ENCODE measurements at places on chromosomes 4 and X.

- DNase-seq = no peak
Observed at GRCh38 chrX:75957107-75957610, 172.1 kb upstream of the MAGEE2 start.

DNA sequence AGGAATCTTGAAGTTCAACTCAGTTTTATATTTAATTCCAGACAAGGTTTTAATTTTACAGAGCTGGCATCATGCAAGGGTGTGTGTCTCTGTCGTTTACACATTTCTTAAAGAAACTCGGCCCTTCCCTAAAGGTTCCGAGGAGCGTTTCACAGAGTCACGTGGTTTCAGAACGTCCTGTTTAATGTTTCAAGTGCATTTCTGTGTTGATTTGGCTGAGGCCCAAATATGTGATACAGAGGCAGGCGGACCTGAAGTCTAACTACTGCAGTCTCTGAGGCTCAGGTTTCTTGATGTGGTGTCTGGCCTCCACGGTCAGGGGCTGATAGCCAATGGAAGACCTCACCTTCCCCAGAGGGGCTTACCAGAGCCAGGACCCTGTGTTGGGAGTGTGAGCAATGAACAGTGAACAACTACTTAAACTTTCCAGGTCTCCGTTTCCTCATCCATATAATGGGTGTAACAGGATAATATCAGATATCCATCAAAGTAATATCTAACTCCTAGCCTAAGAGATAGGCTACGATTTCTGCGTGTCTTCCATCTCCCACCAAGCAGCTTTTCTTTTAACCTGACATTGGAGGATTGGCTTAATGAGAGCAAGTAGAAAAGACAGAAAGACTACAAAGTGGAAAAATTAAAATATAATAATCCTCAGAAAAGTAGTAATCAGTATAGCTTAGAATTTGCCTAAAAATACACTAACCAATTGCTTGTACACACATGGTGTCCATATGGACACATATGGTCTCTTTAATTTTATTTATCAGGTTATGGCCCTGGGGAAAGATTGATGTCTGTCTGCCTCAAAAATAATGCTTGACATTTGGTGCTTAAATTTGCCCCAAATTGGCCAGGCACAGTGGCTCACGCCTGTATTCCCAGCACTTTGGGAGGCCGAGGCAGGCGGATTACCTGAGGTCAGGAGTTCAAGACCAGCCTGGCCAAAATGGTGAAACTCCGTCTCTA lies 50.0 kb upstream of the TRIM2 start:
- no peak for DNase-seq

- no peak for DNase-seq
Observed at GRCh38 chr4:53559021-53559620, 32.2 kb downstream of the LNX1 start.

DNA sequence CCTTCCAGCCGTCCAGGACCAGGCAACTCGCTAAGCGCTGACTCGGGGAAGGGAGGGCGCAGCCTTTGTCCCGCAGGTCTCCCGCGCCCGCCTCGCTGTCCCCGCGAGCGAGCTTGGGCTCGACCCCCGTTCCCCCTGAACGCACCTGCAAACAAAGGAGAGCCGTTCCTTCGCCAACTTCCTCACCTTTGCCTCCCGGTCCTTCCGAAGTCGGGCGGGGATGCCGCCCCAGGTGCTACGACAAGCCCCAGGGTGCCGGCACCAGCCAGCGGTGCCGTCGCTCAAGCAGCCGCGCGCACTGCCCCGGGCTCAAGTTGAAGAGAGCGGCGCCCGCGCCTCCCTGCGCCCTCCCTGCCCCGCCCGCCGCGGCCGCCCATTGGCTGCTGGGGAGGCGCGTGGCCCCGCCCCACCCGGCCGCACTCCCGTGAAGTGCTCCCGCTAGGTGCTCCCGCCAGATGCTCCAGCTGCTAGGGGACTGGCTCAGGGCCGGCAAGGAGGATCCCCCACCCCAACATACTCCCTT lies 107.1 kb downstream of the NSUN7 start:
- DNase-seq = peak; percentile 51

DNA sequence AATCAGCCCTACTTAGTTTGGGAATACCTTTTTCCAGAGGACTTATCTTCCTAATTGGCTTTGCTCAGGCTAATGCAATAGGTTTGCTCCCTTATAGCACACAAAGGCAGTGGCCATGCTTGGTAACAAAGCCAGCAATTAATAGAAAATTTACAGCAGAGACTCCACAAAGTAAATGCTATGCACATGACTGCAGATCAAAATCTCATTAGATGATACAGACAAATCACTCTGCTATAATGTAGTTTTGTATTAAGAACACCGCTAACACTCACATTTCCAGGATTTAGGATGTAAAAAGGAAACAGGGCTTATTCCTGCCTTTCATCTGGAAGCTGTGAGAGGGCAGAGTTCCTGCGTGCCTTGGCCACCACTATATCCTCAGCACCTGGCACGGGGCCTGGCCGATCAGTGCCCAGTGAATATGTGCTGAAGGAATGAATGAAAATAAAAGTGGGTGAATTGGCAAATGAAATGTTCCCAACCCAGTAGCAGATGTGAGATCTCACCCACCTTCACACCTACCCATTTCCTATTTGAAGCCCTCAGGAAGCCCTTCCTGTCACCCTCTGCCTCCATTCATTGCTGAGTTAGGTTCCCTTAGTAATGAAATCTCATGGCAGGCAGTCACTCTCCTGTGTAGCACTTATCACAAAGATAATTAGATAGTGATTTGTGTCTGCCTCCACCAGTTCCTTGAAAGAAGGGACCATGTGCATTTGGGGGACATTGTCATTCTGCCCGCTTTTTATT lies 5.1 kb downstream of the SEPTIN6 start:
- DNase-seq = no peak

- DNase-seq = peak; percentile 36
Observed at GRCh38 chr4:148444296-148445070, 2.3 kb upstream of the NR3C2 start.

GRCh38 chrX:24248042-24248441 lies 65.8 kb downstream of the SUPT20HL2 start:
- DNase-seq = no peak

- DNase-seq = no peak
Observed at GRCh38 chr4:38499101-38499500, 164.9 kb upstream of the KLF3 start.

DNA sequence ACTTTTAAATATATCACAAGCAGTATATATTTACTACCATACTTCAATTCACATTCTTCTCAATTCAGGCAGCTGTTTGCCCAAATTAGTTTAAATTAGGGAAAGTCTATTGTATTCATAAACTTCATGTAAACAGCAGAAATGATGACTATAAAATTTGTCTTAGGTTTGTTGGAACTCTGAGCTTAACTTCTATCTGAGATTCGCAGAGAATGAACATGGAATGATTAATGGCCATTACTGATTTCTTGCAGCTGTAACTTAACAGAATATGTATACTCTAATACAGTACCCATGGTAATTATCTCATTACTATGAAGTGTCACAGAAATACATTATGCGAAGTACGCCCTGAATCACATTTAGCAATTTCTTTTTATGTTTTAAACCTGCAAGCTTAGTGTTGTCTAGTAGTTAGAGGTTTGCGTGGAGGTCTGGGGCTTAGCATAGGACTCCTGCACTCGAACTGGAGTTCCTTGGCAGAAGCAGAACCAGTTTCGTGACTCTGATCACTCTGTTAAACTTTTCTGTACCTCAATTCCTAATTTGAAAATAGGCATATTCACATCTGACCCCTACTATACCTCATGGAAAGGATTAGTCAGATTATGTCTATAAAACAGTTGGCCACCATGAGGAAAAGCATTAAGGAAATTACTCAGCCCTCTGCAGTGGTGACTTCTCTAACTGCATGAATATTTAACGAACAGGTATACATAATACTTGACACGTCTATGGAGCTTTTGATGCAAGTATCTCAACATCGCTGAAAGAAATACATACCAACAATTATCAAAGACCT lies 243.2 kb downstream of the MGST2 start:
- DNase-seq = no peak

GRCh38 chr4:155353923-155354540 lies 22.7 kb downstream of the MAP9 start:
- DNase-seq = no peak

DNA sequence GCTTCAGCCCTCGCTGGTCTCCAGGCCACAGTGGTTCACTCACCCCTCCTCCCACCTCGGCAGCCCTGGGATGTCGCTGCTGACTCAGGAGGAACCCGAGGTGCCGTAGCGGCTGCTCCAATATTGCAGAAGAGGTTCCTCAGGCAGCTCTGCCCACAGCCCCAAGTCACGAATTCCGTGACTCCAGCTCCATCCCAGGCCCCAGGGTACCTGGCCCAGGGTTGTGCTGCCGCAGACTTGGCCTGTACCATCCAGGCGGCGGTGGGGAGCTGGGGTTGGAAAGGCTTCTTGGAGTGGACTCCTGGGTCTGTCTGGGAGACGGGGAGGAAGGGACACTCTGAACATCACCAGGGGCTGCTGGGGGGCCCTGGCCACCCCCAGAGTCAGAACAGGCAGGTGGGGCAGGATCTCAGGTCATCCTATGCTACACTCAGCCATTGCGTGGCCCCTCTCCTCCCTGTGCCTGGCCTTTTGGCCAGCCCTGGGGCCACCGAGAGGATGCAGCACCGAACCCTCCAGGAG lies 728 bp upstream of the HGFAC start:
- no peak for DNase-seq

DNA sequence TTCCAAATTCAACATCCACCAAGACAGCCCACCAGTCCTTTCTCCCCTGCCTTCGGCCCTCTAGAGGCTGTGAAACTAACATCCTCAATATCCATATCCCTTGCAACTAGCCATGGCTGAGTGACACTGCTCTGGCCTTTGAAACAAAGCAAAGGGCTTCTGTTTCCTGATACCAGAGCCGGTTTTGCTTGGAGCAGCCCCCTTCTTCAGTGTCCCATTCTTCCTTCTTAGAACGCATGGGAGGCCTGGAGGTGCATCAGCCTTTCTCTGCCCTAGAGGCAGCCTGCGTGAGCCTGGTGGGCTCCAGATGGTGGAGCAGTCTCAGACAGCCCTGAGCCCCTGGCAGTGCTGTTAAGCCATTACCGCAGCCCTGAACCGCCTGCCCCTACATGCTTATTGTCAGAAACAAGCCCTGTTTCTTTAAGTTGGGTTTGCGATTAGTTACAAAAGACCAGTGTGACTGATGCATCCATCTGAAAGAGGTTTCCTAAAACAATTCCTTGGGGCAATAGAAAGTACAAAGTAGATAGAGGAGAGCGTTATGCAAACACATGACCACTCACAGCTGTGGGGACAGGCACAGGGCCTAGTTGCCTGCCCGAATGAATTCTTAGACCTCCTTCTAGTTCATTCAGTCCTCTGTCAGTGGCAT lies 74.1 kb downstream of the EVC start:
- no peak for DNase-seq

GRCh38 chr4:124937993-124938392 lies 225.5 kb upstream of the ANKRD50 start:
- no peak for DNase-seq

DNA sequence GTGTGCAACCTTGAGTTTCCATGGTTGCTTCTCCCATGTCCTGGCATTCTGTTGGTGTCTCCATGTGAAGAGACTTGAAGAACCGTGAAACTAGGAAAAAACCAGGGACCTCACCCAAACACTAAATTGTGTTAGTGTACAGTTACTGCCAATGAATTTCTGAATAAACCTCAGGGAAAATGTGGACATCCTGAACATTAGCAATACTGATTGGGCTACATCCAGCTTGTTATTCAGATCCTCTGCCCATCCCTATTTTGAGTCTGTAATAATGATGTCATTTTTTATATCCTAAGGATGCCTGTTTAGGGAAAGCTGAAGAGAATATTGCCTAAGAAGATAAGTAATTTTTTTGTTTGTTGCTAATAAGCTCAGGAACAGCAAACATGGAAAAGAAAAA lies 262.7 kb downstream of the TMA16 start:
- DNase-seq = no peak

DNA sequence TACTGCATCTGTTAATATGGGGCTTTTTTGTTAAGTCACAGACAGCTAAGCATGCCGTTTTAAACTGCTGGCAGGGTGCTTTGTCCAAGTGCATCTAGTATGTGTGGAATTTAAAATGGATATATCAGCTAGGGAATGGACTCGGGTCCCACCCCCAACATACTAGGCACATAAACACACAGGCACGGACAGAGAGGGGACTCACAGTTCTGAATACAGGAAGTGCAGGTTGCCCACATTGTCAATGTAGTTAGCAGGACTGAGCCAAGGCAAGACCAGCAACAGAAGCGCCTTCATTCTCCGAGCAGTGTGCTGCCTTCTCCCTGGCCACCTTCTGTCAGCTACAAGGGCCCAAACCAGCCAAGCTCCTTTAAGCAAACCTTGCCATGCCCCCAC lies 33.6 kb downstream of the LNX1 start:
- no peak for DNase-seq

- peak; percentile 67 for DNase-seq
Observed at GRCh38 chr4:2469192-2469984, 482 bp downstream of the RNF4 start.

DNA sequence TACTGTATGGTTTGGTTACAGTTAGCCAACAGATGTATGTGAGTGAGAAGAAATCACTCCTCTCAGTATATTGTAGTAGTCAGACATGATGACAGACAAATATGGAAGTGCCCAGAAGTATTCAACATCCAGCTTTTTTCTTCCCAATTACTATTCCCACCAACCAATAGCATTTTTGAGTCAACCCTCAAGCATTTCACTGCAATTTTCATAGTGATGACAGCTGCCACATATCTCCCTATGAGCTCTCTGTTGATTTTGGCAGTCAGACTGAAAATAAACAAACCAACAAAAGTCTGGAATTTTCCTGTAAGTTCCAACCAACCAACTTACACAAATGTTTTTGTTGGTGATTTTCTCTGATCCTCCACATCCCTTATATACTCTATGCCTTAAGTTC lies 8.2 kb upstream of the TRAM1L1 start:
- no peak for DNase-seq

- DNase-seq = peak; percentile 11
Observed at GRCh38 chrX:21373637-21374162, 518 bp upstream of the CNKSR2 start.

DNA sequence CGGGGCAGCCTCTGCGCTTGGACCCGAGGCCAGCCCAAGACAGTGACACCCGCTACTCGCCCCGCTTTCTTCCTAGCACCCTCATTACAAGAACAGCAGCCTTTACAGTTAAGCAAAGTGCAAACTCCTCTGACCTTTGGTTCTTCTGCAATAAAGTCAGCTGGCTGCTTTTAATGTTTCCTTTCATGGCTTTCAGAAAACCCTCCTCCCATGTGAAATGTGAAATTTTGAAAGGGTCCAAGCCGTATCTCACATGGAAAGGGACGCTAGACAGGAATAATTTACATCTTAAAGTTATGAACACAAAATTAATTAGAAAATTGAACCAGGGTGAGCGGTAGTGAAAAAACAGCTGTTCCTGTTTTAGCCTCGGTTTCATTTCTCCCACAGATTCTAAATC lies 520.1 kb upstream of the FRG1 start:
- DNase-seq = no peak

DNA sequence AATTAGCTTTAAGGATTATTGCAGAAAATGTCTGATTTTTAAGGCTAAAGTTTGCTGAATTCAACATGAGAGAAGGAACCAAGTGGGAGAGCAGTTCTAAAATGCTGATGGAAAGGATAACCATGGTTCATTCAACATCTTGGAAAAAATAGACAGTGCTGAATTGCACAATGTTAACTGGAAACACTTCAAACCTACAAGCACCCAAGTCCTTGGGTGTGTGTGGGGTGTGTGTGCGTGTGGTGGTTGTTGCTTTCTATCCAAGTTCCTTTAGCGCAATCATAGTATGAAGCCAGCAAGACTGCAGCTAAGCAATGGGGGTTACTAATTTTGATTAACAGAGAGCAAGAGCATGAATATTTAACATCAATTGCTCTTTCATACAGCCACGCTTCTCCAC lies 29.3 kb upstream of the SCOC start:
- DNase-seq = no peak

GRCh38 chrX:19836337-19836736 lies 51.1 kb downstream of the SH3KBP1 start:
- DNase-seq = no peak

Measured in CD4-positive, alpha-beta T cell treated with Interferon gamma for 1 hour (primary cell).